Omental fat pad (tissue), 4 donors: ENCODE measurements at places on chromosomes 12 and 14. TPM values are rescaled to one million over a fixed set of nuclear protein-coding genes. Genes with fewer than 3 reads are reported as not detected.

The RBP5 gene
- total RNA-seq: 1.0 TPM

The MDM1 gene
- total RNA-seq: 21.8 TPM

The NAV3 gene
- total RNA-seq: 12.5 TPM

The AKAP3 gene
- 3.6 TPM for total RNA-seq

The DAO gene
- total RNA-seq: not detected

The SBNO1 gene
- total RNA-seq: 20.6 TPM

The HSPA2 gene
- 16.3 TPM for total RNA-seq

The CLEC2D gene
- total RNA-seq: 20.5 TPM

The TMEM179 gene
- total RNA-seq: not detected

The PEX5 gene
- total RNA-seq: 99.7 TPM
